CD14-positive monocyte (primary cell): ENCODE measurements at places on chromosomes 6 and 20.
A peak's percentile ranks its signal among the peaks of the same experiment; 100 is the strongest.

DNA sequence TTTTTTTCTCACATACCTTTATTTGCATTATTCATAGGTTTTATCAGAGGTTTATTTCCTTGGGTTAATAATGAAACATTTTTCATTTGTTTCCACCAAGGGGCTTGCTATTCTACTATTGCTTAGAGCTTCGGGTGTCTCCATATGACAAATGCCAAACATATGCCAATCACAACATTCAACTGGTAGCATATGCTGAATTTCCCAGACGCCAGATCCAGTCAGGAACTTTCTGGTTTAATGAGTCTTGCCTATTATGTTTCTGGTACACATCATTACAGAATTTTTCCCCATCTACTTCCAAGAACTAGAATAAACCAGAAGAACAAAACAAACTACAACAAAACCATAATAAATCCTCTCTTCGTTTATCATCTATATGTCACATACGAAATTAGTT, 180.7 kb downstream of the PRKN start:
- no peak for DNase-seq

GRCh38 chr6:151172751-151173150, 67.0 kb upstream of the AKAP12 start:
- DNase-seq, result no peak

- no peak for DNase-seq
Observed at GRCh38 chr6:1059596-1059995, 252.3 kb upstream of the FOXQ1 start.

GRCh38 chr6:1263039-1263849, 48.7 kb upstream of the FOXQ1 start:
- DNase-seq, result peak; percentile 46

DNA sequence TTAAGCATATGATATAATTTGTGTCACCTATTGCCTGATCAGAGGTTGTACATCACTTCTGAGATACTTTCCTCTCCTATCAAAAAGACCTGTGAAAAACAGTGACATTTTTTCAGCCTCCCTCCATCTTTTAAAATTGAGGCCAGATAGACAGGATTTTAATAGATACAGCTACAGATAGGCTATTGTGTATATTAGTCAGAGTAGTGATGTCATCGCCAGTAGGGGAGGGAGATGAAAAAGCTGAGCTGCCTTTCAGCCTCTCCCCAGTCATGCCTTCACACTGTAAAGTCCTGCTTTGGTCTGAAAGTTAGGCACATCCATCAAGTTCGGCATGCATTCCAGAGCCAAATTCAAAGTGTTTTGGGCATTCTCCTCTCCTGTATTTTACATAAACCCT, 7.9 kb upstream of the PABPC1L start:
- DNase-seq, result no peak

DNA sequence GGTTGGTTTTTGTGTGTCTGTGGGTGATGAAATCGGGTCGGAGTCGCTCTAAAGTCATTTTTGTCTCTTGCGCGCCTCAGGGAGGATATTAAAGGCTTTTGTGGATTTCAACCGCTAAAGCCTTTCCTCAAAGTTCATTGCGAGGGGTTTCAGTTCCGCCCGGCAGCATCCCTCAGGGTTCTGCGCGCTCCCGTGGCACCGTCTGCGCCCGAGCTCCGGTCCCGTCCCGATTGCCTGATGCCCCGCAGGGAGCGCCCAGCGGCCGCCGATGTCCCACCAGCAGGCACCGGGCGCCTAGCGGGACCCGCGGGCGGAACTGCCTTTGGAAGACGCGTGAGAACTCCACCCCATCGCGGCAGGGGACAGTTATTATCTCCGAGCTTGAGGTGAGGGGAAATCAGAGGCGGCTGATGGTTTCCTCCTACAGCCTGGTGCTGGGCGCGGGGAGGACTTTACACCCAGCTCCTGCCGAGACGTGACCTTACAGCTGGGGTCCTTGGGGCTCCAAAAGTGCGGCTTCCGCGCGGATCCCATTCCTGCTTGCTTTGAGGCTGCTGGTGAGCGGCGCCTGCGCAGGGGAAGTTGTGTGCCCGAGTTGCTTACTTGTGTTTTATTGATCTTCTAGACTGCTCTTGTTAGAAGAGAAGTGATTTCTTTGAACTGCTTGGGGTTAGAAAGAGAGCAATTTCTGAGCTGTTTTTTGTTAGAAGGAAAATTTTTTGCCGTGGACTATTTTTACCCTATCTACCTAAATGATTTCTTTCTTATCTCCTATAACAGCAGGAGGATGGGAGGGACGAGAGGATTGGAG, 27.1 kb downstream of the ULBP1 start:
- DNase-seq, result peak; percentile 25

DNA sequence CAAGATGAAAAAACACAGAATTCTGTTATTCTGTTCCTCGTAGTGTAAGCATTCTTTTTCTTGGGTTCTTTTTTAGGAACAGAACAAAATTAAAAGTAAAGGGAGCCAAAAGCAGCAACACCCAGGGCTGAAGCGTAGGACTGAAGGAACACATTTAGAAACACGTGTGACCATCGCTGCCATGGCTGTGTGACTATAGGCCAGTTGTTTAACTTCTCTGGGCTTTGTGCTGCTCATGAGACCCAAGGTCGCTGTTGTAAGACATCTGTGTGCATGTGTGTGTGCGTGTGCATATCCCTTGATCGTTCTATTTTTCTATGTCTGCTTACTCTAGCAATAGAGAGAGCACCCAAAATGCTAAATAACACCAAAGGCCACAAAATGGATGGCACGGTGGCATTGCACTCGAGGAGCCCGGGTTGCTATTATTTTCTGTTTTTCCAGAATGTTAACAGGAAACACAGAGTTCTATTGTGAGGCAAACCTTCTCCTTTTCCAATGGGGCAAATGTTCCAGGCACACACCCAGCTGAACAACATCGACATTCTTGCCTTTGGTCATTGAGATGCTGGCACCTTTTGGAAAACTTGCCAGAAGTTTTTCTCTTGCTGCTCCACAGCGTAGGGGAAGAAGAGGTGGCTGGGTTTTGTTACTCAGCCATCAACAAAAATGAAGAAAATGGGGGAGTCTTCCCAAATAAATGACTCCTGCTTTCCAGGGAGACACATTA, 267.8 kb upstream of the ECI2 start:
- no peak for DNase-seq

DNA sequence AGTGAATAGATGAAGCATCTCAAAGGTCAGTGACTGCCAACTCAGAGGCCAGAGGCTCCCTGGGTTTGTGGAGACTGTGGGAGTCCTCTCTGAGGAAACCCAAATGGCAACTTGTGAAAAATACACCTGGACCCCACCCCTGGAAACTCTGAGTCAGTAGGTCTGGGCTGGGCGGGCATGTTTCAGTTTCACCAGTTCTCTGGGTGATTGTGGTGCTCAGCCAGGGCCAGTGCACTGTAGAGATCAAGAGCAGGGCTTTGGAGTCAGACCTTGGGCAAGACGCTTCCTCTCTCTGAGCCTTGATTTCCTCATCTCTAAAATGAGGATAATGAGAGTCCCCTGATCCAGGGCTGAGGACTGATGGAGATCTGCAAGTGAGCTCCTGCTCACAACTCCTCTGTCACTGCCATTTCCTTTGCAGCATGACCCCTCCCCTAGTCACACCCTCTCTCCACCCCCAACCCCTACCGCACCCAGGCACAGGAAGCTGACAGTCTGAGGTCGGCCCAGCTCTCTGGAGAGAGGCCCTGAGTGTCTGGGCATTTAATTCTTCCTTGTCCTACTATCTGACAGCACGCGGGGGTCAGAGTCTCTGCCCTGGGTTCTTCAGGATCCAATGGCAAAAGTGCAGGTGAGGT, 5.1 kb downstream of the DEF6 start:
- peak; percentile 78 for DNase-seq

GRCh38 chr20:1312308-1312707, 16.6 kb downstream of the SDCBP2 start:
- no peak for DNase-seq

- DNase-seq, result peak; percentile 86
Observed at GRCh38 chr6:119347466-119348095, 2.0 kb downstream of the MAN1A1 start.

DNA sequence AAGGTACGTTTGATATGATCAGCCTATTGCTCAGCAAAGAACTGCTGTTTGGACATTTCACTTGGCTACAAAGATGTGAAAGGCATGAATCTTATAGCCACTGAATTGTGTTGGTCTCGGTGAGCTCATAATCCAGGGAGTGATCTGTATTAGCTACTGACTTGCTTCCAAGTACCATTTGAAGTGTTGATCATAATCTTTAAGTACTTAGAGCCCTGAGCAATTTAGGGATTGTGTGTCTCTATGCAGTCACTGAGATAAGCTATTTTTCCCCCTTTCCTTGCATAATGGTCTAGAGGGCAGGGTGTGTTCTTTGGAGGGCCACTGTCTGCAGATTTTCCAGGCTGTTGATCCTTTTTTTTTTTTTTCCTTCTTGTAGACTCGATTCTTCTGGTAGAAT, 393.6 kb downstream of the ESR1 start:
- no peak for DNase-seq

- DNase-seq, result no peak
Observed at GRCh38 chr6:154488802-154489437, 21.6 kb downstream of the CNKSR3 start.

- no peak for DNase-seq
Observed at GRCh38 chr6:39137245-39137644, 22.3 kb upstream of the SAYSD1 start.

DNA sequence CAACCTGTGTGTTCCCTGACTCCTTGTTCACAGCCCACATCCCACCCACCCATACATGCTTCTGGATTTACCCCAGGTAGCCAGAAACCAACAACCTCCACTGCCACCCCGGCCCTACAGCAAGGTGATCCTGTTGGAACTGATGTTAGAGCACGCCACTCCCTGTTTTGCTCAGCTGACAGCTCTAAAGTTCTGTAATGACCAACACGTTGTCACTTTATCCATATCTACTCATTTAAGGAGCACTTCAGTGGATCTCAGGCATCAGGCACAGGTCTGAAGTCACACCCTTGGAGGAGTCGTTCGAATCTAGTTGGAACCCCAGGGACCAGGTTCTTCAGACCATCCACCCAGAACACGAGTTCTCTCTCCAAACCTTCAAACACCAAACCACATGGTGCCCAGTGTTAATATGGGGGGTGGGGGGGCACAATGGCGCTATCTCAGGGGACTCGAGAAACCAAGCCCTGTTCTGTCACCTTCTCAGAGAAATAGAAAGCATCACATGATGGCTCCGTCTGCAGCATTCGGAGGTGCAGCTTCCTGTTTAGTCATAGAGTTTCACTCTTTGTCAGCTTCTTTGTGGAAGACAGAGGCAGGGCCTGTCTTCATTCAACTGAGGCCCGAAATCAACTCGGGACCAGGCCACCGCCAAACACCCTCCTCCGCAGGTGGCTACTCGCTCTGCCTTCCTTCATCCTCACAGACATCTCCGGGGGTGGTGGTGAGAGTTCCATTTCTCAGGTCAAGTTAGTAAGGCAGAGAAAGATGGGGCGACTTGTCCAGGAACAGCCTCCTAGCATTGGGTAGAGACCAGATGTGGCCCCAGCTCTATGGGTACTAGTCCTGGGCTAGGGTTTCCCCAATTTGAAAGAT, 142.2 kb downstream of the NFATC2 start:
- DNase-seq, result peak; percentile 14

DNA sequence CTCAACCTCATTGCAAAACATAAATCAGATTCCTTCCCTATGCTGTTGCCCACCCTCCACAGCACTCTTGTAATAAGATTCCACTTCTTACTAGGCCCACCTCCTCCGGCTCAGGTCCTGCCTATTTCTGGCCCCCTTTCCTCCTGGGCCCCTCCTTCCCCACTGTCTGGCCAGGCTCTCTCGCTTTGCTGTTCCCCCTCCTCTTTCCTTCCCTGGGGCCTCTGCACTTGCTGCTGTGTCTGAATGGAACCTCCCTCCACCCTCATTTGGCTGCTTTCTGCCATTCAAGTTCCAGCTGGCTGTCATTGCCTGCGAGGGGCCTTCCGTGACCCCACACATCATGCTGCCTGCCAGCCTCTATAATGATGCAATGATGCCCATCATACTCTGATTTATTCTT, 38.9 kb downstream of the ARHGAP40 start:
- no peak for DNase-seq

- no peak for DNase-seq
Observed at GRCh38 chr6:138377844-138378243, at the start of gene SMIM28. TSS of gene SMIM28 (plus strand) at chr6:138377905. CDS start at chr6:138378073, 168 bp downstream.

GRCh38 chr6:167304912-167305311, 13.8 kb downstream of the UNC93A start:
- no peak for DNase-seq

DNA sequence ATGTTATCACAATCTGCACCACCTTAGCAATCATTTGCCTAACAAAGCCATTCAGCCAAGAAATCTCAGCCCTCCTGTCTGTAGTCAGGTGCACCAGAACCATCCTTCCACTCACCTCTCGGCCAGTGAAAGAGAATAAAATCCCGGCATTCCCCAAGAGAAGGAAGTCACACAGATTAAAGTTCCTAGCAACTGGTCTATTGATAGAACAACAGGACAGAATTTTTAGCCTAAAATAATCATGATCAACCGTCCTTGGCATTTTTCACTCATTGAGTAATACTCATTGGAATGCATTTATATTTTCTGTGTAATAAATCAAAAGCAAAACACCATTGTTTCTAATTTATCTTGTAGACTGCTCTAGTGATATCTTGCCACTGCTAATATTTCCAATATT, 85.7 kb upstream of the CDH4 start:
- no peak for DNase-seq

DNA sequence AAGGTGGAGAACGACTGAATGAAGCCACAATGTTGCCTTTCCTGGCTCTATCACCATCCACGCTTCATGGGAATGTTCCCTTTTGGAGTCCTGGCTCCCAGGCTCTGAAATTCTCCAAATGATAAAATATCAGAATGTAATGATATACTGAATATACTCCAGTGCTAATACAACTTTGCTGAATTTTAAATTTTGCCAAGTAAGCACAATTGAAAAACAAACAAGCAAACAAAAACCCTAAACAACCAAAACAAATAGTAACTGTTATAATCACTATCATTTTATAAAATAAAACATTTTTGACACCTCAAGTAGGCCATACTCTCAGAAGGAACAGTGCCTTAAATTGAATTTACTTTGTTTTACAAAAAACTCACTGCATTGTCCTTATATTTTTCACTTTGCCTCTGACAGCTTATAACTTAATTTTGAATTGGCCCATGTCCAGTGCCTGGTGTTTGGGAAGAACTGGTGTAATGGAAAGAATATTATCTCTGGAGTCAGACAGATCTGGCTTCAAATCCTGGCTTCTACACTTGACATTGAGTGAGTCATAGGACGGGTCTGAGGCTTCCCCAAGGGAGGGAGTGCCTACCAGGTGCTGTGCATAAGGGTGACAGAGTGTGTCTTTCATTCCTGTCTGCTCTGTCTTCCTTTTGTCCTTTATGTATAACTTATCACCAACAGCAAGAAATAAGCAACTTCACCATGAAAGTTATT, 698.3 kb downstream of the EPM2A start:
- no peak for DNase-seq

- no peak for DNase-seq
Observed at GRCh38 chr6:146578054-146578453, 20.7 kb upstream of the ADGB start.

DNA sequence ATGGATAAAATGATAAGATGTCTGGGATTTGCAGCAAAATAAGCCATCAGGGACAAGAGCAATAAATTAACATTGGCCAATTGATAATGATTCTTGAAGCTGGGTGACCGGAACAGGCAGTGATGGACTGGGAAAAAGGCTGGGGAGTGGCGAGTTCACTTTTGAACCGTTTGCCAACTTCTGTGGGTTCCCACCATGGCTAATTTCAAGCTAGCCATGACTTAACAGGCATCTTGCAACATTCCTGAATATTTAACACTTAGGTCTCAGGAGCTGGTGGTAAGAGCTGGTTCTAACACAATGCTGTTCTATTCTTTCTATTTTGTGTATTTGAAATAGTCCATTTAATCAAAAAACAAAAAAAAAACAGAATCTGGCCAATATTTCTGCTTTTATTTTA, 37.6 kb upstream of the CD83 start:
- DNase-seq, result no peak
